ENCODE measurements at places on chromosomes 11 and 22.

DNA sequence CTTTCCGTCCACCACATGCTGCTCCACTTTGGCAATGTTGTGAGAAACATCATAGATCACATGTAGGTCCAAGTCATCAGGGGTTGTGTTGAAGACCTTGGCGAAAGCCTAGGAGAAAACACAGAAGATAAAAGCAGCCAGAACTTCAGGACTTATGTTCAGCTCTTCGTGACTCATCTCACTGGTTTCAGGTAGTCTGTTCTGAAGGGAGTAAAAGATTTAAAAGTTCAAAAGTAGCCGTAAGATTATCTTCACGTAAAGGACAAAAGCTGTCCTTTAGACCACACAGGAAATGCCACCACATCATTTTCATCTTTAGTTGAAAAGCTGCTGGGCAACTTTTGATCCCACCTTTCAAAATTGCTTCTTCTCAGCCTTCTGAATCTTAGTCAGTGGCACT is 16.9 kb downstream of the RTCB start:
- no peak for DNase-seq

DNA sequence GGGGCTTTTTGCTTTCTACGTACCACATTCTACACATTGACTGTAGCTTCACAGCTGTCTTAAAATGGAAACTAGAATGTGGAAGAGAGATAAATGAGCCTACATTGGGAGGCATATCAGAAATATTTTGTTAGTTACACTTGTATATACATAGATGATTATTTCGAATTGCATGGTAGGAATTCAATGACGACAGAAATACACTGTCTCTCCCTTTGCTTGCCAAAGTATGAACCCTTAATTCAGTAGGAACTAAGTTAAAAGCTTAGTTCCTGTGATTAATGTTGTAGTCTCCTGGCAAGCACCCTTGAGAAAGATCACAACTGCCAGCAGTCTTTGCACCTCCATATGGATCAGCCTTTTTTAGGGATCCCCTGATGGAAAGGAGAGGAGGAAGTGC is 10.1 kb downstream of the C11orf87 start:
- no peak for DNase-seq

- no peak for DNase-seq
Observed at GRCh38 chr22:31618057-31618456, 44.0 kb downstream of the PISD start.

GRCh38 chr22:46881373-46882118 is 119.1 kb downstream of the TBC1D22A start:
- no peak for DNase-seq

GRCh38 chr11:122362381-122362780 is 246.4 kb upstream of the BLID start:
- no peak for DNase-seq

- DNase-seq = no peak
Observed at GRCh38 chr22:48425091-48425506, 1402.6 kb downstream of the BRD1 start.

GRCh38 chr11:12436266-12436665 is 58.9 kb downstream of the PARVA start:
- no peak for DNase-seq

GRCh38 chr11:13206086-13206640 is 71.4 kb upstream of the BMAL1 start:
- no peak for DNase-seq

DNA sequence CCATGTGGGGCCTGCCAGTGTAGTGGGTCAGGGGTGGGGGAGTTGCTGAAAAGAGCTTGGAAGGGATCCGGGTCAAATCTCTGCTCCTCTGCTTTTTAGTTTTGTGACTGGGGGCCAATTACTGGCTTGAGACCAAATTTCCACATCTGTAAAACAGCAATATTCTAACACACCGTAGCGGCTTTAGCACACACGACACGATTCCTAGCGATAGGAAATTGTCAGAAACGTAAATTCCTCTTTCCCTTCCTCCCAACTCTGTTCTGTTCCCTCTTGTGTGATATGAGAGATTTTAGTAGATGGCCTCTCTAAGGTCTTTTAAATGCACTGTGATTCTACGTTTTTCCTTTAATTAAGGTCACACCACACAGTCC is 71.9 kb downstream of the MICAL2 start:
- no peak for DNase-seq

GRCh38 chr11:518463-519202 is 11.6 kb upstream of the RNH1 start:
- DNase-seq = no peak

DNA sequence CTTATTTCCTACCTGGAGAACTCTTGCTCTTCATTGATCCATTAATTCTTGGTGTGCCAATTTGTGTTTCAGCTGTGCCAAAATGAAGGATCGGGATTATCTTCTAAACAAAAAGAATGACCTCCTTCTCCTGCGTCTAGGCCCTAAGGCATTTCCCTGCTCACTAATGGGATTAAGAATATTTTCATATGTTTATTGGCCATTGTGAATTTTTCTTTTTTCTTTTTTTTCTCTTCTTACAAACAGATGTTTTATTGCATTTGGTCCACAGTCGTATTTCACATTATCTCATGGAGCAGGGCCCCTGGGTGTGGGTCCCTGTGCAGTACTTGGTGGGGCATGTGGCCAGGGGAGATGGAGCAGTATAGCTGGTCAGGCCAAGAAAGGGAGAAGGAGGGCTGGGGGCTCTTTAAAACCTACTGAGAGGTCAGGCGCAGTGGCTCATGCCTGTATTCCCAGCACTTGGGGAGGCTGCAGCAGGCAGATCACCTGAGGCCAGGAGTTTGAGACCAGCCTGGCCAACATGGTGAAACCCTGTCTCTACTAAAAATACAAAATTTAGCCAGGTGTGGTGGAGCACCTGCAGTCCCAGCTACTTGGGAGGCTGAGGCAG is 35.3 kb upstream of the HORMAD2 start:
- DNase-seq = no peak

- DNase-seq = no peak
Observed at GRCh38 chr11:128500493-128500892, 86.9 kb downstream of the ETS1 start.

DNA sequence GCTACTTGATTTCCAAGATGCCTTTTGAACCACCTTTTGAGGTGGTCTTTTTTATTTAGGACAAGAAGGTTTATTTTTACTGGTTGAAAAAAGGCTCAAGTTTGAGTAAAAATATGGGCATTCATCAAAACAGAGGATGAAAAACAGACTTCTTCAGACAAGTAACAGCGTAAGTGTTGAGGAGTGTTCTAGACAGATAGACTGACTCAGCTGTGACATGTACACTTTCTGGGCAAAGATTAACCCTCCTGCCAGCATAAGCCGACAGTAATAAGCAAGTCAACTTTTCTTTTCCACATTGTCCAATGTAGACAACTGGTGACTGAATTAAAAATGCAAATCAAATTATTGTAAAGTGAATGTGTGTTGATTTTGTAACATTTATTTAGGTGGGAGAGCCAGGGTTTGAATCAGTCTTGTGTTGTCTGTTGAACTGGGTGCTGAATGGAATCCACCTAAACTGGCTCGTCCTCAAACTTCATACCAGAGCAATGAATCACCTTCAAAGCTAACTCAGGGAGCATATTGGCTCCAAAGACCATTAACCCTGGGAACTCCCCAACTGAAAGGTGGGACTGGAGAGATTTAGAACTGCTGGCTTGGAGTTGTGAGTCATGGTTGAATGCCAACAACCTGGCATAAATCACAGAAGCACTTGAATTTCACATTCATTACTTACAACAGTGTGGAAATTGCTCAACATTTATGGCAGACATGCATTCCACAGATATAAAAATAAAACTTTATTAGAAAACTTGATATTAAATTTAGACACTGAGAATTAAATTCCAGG is 377.0 kb downstream of the ETS1 start:
- no peak for DNase-seq

GRCh38 chr11:20840341-20840740 is 171.0 kb downstream of the NELL1 start:
- DNase-seq = no peak

GRCh38 chr11:110435780-110436717 is 6.3 kb downstream of the FDX1 start:
- no peak for DNase-seq
